Diencephalon (tissue), 1 donor: ENCODE measurements at places on chromosomes 2 and 18. TPM values are rescaled to one million over a fixed set of nuclear protein-coding genes. Genes with fewer than 3 reads are reported as not detected.

The UBE2E3 gene
- total RNA-seq = 123 TPM

The ALKAL2 gene
- total RNA-seq = 1.4 TPM

The MROH2A gene
- total RNA-seq = under 0.01 TPM

The ASB1 gene
- 22.6 TPM for total RNA-seq

The ERFE gene
- 1.2 TPM for total RNA-seq

The LIMS3 gene
- 2.1 TPM for total RNA-seq

The ACOXL gene
- total RNA-seq = 0.23 TPM

The KRTCAP3 gene
- 0.46 TPM for total RNA-seq

The INHA gene
- total RNA-seq = 0.69 TPM

The IL36A gene
- not detected for total RNA-seq

The BOLL gene
- total RNA-seq = 1.4 TPM

The ZNF892 gene
- 28.8 TPM for total RNA-seq

The KCNG2 gene
- total RNA-seq = 0.69 TPM

The CMPK2 gene
- total RNA-seq = 16.6 TPM

The CHRNA1 gene
- total RNA-seq = not detected

The ATRAID gene
- total RNA-seq = 57.7 TPM

The CFAP65 gene
- 2.3 TPM for total RNA-seq
